ENCODE measurements at places on chromosomes 6 and 20.
A peak's percentile ranks its signal among the peaks of the same experiment; 100 is the strongest.

DNA sequence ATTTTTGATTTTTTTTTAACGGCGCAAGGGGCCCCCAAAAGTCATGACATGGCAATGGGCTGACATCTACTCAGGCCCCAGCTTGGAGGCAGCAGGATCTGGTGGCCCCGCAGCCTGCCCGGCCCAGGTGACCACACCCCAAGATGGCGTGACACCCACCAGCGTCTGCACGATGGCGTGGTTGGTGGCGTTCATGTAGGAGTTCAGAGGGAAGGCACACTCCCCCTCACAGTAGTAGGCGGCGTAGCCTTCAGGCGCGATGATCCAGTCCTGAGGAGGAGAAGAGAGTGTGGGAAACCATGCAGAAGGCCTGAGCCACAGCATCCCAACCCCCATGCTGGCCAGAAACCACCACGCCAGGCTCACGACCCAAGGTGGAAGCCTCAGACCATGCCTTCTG, 93.4 kb downstream of the BMP7 start:
- no peak for DNase-seq
- H3K27me3 ChIP-seq: peaks cover 5% of the 10 kb centered on the region
- no peak overlapping the region for H3K27ac ChIP-seq

DNA sequence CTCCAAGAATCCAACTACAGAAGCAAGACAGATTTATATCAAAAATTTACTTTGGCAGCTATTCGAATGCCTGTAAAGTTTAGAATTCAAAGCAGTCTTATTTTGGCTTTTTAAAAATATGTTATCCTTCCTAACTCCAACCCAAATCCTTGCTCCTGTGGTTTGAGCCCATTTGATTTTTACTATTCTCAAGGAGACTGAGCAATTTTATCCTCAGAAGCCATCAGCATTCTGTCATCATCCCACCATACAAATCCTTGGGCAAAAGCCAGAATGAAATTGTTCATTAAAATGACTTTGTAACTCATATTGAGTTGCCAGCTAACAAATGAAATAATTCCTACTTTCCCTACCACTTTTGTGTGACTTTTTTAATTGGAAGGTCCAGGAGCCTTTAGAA, 392.8 kb downstream of the ADGRB3 start:
- no peaks in the 10 kb centered on the region for H3K36me3 ChIP-seq
- no peaks in the 10 kb centered on the region for H3K4me1 ChIP-seq
- no peak overlapping the region for H3K27ac ChIP-seq
- peaks cover 2% of the 10 kb centered on the region for H3K27me3 ChIP-seq

GRCh38 chr6:105482227-105482844, 79.5 kb upstream of the PREP start:
- no peak overlapping the region for H3K27ac ChIP-seq
- H3K4me3 ChIP-seq: no peak overlapping the region
- no peak for DNase-seq

DNA sequence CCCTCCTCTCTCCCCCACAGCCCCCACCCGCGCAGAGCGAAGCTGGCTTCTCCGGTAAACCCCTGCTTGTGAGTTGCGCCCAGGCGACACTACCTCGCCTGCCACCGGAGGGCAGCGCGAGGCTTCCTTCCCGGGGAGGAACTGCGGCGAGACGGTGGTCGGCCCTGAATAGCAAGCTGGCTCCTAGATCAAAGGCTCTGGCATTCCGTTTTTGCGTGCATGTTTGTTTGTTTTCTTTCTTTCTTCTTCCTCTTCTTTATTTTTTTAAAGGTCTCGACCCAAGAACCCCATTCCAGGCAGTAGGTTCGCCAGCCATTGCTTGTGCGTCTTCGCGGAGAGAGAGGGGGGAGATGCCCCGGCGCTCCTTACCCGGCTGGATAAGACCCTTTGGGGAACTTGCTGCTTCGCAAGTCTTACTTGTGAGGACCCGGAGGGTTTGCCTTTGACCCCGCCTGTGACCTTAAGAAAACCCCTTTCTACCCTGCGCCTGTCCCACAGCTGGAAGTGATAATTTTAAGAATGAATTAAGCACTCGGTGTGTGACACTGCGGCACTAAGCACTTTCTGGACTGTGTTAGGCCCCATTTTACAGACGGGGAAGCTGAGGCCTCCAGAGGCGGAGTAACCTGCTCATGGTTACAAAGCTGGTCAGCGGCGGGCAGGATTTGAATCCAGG, 92.7 kb upstream of the SIRPA start:
- H3K4me3 ChIP-seq: peak overlapping the region; percentile 93
- peaks cover 10% of the 10 kb centered on the region for H3K4me1 ChIP-seq
- no peaks in the 10 kb centered on the region for H3K36me3 ChIP-seq

DNA sequence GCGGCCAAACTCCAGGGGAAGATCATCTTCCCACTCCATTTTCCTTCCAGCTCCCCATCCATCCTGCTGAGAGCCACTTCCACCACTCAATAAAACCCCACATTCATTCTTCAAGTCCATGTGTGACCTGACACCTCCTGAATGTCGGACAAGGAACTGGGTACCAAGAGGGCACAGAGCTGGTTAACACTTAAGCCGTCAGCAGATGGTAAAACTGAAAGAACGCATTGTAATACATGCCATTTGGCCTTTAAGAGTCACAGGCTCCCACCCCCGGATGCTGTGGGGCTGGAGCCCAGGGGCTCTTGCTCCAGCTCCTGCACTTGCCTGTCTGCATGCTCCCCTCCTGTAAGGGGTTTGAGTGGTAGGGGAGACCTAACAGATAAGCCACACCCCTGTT, 753.9 kb downstream of the COL12A1 start:
- no peak overlapping the region for H3K4me3 ChIP-seq
- no peak for DNase-seq
- H3K27ac ChIP-seq: no peak overlapping the region
- H3K36me3 ChIP-seq: no peaks in the 10 kb centered on the region
- H3K4me1 ChIP-seq: no peaks in the 10 kb centered on the region

DNA sequence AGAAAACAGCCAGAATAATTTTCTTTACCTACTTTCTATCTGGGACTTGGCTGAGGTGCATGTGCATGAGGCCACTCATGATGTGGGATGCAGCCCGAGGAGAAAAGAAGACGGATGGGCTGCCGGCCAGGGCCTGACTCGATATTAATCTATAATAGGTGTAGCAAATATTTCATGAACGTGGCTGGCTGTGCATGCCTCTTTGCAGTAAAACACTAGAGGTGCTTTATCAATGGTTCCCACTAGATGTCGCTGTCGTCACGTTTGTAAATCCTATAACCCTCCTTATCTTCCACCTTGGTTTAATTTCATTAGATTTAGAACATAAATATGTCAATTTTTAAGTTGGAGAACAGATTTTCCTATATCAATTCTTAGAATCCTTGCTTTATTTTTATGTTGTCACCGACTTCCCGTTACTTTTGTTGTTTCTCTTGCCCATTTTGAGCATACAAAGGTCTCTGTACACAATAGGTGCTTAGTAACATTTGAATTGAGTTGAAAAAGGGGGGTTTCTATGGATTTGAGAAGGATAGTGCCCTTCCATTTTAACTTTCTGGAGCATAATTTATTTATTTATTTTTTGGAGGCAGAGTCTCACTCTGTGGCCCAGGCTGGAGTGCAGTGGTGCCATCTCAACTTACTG, 19.6 kb upstream of the FERMT1 start:
- H3K27me3 ChIP-seq: peaks cover 2% of the 10 kb centered on the region
- peak; percentile 42 for DNase-seq
- peaks cover 7% of the 10 kb centered on the region for H3K36me3 ChIP-seq
- no peak overlapping the region for H3K27ac ChIP-seq
- H3K4me1 ChIP-seq: peaks cover 3% of the 10 kb centered on the region
- no peak overlapping the region for H3K4me3 ChIP-seq

DNA sequence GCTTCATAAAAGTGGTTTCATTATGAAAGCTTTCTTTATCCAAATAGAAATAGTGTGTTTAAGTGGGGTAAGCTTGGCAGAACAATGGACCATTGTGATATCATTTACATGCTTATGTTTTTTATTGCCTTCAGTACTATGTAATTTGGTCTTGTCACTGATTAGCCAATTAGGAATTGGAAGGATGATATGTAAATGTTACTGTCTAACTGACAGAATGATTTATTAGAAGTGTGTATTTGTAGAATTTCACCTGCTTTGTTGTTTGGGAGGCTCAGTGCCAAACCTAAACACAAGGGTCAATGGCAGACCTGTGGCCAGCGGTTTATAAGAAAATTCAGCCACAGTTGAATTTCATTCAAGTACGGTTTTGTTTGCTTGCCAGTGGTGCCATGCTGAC, 39.0 kb downstream of the AIG1 start:
- no peak for DNase-seq
- H3K4me1 ChIP-seq: no peaks in the 10 kb centered on the region
- no peaks in the 10 kb centered on the region for H3K27me3 ChIP-seq
- no peaks in the 10 kb centered on the region for H3K36me3 ChIP-seq
- no peak overlapping the region for H3K4me3 ChIP-seq

DNA sequence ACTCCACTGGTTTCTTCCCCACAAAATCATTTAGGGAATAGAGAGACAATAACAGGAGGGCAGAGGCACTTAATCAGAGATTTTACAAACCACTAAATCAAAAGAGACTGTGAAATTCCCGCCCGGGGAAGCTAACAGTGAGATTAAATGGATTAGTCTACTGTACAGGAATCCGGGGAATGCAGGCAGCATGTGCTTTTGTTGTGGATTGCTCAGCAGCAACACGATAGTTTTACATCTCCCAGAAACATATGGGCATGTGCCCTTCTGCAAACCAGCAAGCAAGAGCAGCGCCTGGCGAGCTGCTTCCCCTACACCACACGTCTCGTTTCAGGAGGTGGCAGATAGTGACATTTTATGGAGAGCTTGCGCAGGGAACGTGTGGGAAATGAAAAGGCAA, 382.3 kb downstream of the CD83 start:
- peaks cover 1% of the 10 kb centered on the region for H3K27me3 ChIP-seq
- peaks cover 5% of the 10 kb centered on the region for H3K4me1 ChIP-seq
- no peak overlapping the region for H3K27ac ChIP-seq
- H3K36me3 ChIP-seq: peaks cover 7% of the 10 kb centered on the region

DNA sequence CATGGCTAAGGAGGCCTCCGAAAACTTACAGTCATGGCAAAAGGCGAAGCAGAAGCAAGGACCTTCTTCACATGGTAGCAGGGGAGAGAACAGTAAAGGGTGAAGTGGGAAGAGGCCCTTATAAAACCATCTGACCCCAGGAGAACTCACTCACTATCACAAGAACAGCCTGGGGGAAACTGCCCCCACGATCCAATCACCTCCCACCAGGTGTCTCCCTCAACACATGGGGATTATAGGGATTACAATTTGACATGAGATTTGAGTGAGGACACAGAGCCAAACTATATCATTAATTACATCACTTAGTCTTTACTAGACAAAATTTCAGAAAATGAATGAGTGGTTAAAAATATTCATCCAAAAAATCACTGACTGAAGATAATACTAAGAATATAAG, 453.6 kb downstream of the COL12A1 start:
- no peaks in the 10 kb centered on the region for H3K27me3 ChIP-seq
- no peak overlapping the region for H3K4me3 ChIP-seq
- no peaks in the 10 kb centered on the region for H3K36me3 ChIP-seq
- no peak for DNase-seq
- H3K27ac ChIP-seq: no peak overlapping the region
- peaks cover 4% of the 10 kb centered on the region for H3K4me1 ChIP-seq

DNA sequence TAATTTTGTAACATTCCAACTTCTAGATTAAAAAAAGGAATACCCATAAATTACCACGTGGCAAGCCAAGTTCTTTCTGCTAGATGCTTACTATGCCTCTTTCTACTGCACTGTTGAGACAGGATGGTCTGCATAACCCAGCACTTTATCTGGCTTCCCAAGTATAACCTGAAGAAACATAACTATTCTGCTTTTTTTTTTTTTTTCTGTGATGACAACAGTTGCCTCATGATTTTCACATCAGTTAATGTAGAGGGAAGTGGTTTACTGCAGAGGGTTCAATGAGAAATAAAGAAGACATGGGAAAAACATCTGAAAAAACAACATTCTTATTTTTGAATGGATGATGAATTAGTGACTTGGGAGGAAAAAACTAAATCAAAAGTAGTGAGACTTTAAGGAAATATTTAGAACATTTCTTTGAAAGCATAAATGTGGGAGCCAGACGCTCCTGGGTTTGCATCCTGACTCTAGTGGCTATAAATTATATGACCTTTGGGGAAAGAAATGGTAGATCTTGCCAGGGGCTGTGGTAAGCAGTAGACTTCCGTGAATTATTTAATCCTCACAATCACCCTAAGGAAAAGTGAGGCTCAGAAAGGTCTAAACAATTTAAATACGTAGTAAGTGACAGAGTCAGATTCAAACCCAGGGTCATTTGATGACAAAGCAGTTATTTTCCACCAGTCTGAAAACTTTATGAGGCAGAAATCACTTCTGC, 230.7 kb downstream of the PHACTR1 start:
- peaks cover 4% of the 10 kb centered on the region for H3K4me1 ChIP-seq
- DNase-seq: no peak
- H3K27ac ChIP-seq: no peak overlapping the region
- H3K36me3 ChIP-seq: no peaks in the 10 kb centered on the region

DNA sequence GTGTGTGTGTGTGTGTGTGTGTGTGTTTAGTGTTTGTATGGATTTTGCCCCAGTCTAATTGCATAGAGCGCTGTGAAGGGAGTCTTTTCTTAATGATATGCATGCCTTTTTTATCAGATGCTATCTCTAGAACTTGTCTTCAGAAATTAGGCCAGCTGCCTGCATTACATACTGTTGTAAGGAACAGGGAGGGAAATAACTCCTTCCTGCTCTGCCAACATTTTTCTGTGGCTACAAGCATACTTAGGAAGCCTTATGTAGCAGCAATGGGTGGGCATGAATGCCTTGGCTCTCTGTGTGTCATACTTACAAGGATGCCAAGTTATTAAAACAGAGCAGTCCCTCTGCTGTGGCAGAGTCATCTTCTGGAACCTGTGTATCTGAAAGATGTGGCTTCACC, 8.0 kb upstream of the COL21A1 start:
- H3K4me1 ChIP-seq: no peaks in the 10 kb centered on the region
- no peak overlapping the region for H3K27ac ChIP-seq
- peaks cover 4% of the 10 kb centered on the region for H3K27me3 ChIP-seq
- DNase-seq: no peak

DNA sequence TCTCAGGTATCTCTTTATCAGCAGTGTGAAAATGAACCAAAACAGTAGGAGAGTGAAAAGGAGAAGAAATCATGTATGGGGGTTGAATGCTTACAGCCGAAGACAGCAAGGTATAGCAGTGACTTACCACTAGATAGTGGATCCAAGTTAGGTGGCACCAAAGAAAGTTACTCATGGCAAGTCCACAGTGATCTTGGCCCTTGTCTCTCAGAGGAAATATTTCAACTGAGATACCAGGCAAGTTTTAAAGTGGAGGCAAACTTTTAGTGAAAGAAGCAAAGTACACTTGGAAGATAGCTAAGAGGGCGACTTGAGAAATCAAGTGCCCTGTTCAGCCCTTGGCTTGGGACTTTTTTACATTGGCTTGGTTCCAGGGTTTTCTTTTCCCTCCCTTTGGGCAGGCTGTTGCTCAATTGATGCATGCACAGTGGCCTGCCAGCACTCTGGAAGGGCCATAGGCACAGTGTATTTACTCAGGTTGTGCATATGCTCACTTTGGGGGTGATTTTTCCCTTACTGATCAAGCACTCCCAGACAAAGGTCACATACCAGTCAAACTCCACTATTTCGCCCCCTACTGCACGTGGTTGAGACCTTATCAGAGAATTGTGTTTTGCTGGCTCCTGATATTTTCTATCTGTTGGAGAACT, 329.5 kb upstream of the KHDRBS2 start:
- H3K4me1 ChIP-seq: peaks cover 30% of the 10 kb centered on the region
- no peaks in the 10 kb centered on the region for H3K27me3 ChIP-seq

- H3K4me3 ChIP-seq: no peak overlapping the region
- H3K27me3 ChIP-seq: peaks cover 7% of the 10 kb centered on the region
- H3K36me3 ChIP-seq: no peaks in the 10 kb centered on the region
- H3K27ac ChIP-seq: no peak overlapping the region
Measured at GRCh38 chr6:156884306-156884705, 107.1 kb downstream of the ARID1B start.

All from glutamatergic neuron (in vitro differentiated cells).